Fibroblast of upper back skin (primary cell): ENCODE measurements at places on chromosomes 2 and 18.
A peak's percentile ranks its signal among the peaks of the same experiment; 100 is the strongest.

DNA sequence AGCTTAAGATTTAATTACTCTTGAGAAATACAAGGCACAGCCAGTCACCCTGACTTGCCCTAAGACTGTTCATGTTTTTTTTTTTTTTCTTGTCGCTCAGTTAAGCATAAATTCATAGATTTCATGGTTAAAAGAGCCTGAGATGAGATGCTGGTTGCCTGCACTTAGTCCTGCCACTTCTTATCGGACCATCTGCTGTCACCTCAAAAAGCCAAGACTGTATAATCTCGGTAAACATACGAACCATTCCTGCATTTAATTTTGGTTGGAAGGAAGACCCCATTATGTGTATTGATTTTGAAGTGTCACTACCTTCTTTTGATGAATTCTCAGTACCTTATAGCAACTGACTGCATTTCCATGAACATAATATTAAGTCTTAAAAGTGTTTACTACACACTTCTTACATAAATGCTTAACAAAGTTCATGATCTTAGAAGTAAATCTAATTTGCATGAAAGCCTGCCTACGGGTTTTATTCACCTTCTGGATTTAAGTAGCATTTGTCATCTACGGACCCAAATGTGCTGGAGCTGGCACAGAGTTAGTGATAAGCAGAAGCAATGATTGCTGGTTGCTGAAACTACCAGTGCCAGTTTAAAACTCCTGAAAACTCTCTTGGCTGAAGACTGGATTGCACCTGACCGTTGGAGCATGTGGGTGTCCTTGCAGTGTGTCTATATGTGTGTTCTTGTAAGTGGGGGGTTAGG lies 843.4 kb downstream of the TMEM182 start:
- no peak for DNase-seq

DNA sequence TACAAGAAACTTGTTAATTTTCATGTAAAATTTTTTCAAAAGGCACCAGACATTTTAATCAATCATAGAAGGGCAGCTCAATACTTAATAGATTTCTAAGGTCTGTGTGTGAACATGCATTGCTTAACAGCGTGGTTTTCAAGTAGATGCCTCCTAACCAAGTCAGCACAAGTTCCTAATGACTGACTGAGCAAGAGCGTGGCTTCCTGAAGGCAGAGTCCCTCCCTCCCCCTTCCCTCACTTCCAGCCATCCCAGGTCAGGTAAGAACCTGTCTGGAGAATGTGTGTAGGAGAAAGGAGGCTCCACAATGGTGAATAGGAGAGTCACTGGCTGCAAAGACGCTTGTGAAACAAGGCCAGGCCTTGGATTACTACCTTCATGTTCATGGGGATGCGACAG lies 33.5 kb upstream of the DAPL1 start:
- peak; percentile 80 for DNase-seq

- DNase-seq, result no peak
Observed at GRCh38 chr18:7256618-7257425, 25.9 kb downstream of the LRRC30 start.

GRCh38 chr2:121171625-121172119 lies 113.3 kb downstream of the TFCP2L1 start:
- DNase-seq, result no peak

DNA sequence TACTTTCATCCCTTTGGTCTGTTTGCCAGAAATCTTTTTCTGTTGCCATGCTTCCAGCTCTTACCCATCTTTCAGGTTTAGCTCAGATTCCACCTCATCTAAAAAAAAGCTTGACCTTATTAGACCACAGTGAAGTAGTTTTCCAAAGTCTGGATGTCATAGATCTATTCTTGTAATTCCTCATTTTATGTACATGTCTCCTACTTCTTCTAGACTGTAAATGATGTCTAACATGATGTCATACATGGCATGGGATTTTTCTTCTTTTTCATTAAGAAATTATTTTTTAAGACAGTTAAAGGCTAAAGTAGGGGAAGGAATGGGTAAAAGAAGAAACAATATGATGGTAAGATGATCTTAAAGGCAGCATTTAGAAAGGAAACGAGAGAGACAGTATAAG lies 11.3 kb downstream of the GLS start:
- no peak for DNase-seq

- DNase-seq, result no peak
Observed at GRCh38 chr2:31729065-31729439, 148.3 kb upstream of the SRD5A2 start.

GRCh38 chr18:7488571-7488970 lies 78.5 kb upstream of the PTPRM start:
- no peak for DNase-seq

DNA sequence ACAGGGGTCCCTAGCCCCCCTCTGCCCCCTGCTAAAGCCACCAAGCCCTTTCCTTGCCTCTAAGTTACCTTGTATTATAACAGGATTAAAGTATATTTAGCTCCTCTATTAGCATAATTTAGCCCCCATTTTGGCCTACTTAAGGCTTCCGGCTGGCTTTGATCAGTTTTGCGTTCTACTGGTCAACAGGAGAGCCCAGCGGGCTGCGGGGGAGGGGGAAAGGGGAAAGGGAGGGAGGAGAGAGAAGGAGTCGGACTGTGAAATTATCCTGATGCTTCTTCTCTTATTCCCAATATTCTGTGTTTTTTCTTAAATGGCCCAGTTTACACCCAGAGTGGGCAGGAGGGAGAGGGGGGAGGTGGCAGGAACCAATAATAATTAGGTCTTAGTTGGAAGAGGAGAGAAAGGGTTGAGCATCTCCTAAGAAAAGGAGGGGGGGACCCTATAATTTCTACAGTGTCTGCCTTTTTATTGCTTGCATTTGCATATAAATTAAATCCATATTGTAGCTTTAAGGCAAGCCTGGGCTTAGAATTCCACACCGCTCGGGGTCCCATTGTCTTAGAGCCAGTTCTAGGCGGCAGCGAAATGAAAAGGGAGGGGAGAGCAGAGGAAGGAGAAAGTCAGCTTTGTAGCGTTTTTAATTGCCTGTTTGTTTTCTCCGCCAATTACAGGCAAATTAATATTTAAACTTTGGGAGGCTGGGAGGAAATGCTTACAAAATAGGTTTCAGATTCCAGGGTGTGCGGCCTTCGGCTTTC lies 39.6 kb downstream of the EN1 start:
- DNase-seq, result no peak

GRCh38 chr2:11624893-11625292 lies 45.1 kb downstream of the NTSR2 start:
- DNase-seq, result no peak

DNA sequence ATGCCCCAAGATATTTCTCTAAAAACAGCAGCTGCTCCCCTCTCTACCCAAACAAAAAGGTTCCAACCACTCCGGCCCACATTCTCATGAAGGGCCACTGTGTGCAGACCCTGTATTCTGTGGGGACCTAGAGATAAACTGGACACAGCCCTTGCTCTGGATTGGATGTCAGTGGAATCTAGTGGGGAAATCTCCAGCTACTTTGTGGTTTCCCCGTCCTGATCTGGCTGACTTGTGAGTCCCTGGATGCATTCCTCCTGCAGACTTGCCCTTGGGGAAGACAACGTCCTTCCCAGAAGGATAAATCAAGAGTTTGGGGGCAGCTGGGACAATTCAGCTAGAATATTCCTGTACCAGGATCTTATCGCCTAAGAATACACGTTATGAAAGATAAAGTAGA lies 151.1 kb downstream of the FSHR start:
- DNase-seq, result peak; percentile 48

GRCh38 chr2:179671043-179671981 lies 190.1 kb downstream of the ZNF385B start:
- DNase-seq, result no peak

DNA sequence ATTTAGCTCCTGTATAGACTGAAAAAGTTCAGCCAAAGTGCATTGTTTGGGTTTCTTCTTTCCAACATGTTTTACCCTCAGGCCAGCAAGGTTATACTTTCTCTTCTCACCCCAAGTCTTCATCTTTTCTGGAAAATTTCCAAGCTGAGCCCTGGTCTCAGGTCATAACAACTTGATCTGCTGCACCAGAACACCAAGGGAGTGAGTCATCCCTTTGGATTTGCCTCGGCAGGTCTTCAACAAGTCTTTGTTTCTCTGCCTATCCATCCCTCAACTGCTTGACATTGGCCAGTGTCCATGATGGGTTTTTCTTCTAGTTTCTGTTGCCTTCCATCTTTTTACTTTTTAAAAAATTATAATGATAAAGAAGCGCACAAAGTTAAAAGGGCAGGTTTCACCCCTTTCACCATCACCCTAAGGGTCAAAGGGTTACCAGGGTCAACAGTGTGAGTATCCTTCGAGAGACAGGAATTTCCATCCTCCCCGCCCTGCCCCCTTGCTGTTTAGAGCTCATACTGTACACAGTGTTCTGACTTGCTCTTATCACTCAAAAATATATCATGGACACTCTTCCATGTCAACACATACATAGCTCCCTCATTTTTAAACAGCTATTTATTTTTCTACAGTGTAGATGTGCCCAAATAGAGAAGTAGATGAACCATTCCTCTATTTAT lies 5.7 kb upstream of the SPATS2L start:
- DNase-seq, result peak; percentile 88

DNA sequence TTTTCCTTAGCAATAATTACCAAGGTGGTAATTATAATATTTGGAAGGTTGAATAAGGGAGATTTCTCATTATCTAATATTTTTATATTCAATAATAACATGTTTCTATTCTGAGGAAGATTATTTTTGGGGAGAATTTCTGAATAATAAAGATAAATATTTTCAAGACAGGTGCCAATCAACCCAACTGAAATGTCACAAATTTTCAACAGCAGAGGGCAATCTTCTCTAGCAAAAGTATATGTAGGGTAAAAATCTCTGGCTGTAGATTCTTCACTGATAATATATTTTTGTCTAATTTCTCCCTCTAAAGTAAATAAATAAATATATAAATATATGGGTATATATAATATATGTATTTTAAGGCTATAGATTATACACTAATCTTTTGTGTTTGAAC lies 1187.2 kb upstream of the CRIM1 start:
- no peak for DNase-seq

DNA sequence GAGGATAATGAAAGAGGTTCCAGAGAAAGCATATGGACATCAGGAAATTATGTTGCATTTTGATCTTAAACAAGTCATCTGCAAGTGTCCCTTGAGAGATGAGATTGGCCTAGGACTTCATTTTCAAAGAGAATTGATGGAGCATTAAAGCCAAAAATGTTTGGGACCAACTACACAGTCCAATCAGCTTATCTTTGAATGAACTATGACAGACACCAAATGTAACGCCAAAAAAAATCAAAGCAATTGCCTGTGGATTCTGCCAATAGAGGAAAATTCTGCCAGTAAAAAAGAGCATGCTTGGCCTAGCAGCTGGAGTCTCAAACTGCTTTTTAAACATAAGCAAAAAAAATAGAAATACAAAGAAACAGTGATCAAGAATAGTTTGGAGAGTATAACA lies 594.5 kb upstream of the CHAC2 start:
- DNase-seq, result no peak

DNA sequence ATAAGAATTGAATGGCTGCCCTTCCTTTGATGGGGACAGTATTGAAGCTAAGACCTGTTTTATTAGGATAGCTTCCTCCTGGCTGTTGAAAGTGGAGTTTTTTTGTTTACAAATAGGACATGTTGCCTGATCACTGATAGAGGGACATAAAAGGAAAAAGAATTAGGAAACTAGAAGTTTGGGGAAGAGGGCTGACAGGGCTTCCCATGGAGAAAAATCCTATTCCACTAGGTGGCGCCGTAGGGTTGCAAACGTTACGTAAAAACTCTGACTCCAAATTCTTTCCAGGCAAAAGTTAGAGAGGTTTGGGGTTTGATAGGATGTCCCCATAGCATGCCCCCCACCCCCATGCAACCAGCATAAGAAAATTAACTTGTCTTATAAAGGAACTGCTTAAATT lies 11.1 kb upstream of the RBFA start:
- no peak for DNase-seq
